Stimulated activated CD8-positive, alpha-beta memory T cell treated with anti-CD3 and anti-CD28 coated beads, Interleukin-15, amount 100 ng/mL, for 24 hours (primary cell): ENCODE measurements at places on chromosomes 5 and 9.

GRCh38 chr9:136712690-136713544 is 545 bp downstream of the DIPK1B start:
- DNase-seq, result no peak

- DNase-seq, result no peak
Measured at GRCh38 chr5:153985498-153985897, 53.2 kb downstream of the FAM114A2 start.

DNA sequence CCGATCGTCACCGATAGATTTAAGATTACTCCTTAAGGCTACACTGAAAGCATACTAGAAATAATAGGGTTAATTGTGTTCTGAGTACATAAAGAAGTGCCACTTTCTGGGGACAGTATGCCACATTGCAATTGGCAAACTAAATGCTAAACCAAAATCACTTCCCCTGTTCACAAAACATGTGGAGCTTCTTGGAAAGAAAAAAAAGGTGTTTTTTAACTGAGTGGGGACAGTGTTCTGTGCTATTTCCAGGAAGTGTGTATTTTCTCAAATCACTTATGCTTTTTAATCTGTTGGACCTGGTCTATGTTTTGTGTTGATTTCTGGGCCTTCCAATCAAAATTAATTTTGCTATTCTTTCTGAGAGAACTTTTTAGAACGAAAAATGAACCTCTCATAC is 149.3 kb upstream of the MPDZ start:
- DNase-seq, result no peak

DNA sequence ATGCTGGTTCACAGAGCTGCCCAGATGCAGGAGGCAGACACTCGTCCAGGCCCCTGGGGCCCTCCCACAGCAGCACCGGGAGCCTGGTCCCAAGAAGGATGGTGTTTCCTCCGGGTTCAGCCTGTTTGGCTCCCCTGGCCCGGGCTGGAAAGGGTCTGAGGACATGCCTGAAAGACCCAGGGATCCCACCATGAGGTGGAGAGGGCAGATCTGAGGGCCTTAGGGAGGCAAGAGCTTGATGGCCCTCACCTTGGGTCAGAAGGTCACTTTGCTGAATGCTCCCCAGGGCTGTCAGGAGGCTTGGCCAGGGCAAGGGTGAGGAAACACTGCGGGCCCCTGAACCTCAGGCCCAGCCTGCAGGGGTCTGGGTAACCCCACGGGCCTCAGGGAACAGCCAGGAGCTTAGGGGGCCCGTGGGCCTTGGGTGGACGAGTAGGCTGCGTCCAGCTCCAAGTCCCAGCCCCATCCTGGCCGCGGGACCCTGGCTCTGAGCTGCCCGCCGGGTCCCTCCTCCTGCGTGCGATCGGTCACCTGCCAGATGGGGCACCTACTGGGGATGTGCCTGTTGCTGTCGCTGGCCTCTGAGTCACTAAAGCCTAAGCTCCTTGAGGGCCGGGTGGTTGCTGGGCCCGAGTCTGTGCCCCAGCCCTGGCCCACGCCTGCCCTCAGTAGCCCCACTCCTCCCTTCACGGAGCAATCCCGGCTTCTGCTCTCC is 106.2 kb downstream of the ZNF354C start:
- DNase-seq, result no peak

DNA sequence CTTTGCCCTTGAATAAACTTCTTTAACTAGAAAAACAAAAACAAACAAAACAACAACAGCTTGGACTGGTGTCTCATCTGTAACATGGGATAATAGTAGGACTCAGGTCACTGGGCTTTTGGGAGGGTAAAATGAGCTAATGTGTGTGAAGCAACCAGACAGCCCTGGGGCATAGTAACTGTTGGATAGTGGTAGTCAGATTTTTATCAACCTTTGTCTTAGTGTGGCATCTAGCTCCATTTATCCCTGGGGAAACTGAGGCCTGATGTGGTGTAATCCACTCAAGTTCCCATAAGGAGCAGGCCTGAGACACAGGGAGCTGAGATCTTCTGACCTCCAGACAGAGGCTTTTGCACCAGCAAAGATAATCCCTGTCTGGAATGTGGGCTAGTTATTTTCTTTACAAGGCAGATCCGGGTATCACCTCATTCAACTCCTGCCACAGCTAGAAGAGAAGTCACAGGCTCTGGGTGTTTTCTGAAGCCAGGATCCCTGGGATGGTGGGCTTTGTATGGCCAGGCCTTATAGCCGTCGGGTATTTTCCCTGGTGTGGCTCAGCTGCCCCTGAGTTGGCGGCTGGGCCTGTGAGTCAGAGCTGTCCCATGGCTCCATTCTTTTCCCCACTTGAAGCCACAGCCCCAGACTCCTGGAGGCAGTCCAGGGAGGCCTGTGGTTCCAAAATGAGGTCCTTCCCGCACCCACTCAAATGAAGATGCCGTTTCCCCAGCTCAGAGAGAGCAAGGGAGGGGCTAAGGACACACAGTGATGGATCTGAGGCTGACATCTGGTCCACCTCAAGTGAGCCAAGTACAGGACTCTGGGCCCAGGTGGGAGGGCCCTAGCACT is 26.1 kb upstream of the CSF1R start:
- no peak for DNase-seq

- no peak for DNase-seq
Measured at GRCh38 chr5:132497488-132497997, 7.0 kb upstream of the IRF1 start.

DNA sequence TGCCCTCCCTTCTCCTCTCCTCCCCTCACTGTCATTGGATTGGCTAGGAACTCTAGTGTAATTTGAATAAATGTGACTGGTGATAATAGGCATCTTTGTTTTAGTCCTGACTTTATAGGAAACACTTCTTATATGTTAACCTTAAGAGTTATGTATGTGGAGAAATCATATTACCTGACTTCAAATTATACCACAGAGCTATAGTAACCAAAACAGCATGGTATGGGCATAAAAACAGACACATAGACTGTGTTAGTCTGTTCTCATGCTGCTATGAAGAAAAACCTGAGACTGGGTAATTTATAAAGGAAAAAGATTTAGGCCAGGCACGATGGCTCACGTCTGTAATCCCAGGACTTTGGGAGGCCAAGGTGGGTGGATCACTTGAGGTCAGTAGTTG is 9.4 kb downstream of the MRRF start:
- DNase-seq, result no peak

DNA sequence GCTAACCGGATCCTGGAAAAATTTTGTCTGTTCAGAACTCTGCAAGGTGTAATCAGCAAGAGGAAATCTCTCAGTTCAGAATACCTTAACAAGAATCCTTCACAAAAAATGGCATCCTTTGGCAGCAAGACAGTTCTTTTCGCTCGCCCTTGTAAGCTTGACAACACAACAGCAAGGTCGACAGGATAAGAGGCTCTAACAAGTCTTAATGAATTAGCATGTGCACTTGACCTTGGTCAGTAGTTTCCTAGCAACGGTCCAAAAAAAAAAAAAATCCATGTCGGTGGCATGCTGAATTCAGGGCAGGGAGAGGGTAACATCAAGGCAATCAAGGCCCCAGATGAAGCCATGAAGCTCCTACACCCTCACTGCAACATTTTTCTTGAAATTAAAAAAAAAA is 172.8 kb downstream of the APBA1 start:
- DNase-seq, result no peak

DNA sequence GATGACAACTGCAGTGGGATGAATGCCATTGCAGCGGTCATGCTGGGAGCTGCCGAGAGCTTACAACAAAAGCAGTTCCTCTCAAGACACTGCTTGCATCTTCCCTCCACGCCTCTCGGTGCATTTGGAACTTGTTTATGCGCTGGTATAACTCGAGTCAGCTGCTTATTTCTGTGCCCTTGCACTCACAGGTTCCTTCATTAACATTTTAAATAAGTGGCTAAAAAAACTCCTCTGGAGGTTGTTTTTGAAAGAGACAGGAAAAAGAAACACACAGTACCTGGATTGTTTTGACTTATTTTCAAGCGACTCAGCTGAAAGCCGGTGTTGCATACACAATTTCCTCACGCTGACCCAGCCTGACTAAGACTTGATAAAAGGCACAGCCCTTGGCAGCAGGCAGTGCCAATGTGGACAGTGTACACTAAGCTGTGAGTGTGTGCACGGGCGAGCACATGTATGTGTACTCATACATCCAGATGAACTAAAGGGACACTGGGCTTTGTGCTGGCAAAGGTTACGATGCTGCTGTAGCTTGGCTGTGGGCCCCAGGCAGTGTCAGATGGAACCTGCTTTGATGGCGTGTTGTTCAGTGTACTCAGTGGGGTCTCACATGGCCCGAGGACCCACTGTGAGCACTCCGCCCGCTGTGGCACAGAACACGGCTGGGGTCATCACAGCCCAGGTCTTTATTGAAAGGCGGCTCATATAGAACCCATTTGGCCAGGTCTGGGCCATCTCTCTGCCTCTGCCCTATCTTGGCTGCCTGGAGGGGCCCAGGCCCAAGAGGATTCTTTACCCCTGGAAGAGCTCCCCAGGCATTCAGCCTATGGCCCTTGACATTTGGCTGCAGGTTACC is 92.3 kb downstream of the ANKRD33B start:
- no peak for DNase-seq

DNA sequence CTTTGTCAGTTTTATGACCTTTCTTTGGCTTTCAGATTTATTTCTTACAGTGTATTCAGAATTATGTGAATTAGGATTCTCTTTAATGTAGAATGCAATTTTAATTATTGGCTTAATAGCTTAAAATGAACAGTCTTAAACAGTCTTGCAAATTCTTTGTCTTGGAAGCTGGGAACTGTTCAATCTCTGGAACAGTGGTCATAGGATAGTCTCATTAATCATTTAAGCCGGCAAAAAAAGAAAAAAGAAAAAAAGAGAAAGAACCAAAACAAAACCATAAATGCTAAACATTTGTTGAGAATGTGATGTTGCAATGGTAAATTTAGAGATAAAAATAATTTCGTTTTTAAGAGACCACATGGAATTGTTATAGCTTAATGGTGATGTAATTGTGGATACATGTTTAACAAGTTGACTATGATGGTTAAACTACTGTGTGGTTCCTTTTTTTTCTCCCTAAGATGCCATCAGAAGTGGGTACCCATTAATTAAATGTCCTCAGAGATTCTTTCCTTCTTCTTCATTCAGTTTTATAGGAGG is 61.6 kb downstream of the NNT start:
- DNase-seq, result no peak

- no peak for DNase-seq
Measured at GRCh38 chr5:32299059-32299677, 13.6 kb downstream of the MTMR12 start.

- no peak for DNase-seq
Measured at GRCh38 chr5:126469536-126470316, 46.5 kb downstream of the GRAMD2B start.

DNA sequence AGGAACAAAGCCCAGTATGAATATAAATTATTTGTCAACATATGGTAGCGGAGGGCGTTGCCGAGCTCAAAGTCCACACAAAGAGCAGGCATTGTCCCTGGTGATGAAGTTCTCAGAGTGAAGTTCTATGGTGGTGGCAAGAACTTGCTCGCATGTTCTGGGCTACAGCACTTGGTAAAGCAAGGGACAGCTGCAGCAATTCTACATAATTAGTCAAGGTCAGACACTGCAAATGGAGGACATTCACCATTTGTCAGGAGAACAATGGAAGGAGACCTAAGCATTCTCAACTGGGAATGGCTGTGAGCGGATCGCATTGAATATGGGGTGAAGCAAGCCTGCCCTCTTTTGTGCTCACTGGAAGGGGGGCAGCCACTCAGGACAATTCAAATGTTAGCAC is 503.8 kb upstream of the ADAMTS16 start:
- no peak for DNase-seq

- DNase-seq, result no peak
Measured at GRCh38 chr5:73367650-73368049, 80.9 kb downstream of the FOXD1 start.

DNA sequence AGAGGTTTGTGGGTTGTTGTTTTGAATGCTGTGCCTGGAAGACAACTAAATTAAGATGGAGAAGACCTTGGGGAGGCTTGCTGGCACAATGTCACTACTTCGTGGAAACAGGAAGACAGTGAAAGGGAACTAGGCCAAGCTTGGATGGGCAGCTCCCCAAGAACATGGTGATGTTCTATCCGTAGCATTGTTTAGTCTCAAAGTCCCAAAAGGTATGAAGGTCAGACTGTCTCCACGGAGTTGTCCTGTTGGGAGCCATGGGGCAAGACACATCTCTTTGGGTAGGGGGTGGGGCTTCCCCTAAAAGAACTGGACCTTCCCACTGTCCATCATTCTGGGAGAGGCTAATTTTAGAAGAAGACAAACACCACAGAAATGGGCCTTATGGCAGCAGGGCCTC is 140.5 kb downstream of the ENTREP1 start:
- DNase-seq, result no peak

DNA sequence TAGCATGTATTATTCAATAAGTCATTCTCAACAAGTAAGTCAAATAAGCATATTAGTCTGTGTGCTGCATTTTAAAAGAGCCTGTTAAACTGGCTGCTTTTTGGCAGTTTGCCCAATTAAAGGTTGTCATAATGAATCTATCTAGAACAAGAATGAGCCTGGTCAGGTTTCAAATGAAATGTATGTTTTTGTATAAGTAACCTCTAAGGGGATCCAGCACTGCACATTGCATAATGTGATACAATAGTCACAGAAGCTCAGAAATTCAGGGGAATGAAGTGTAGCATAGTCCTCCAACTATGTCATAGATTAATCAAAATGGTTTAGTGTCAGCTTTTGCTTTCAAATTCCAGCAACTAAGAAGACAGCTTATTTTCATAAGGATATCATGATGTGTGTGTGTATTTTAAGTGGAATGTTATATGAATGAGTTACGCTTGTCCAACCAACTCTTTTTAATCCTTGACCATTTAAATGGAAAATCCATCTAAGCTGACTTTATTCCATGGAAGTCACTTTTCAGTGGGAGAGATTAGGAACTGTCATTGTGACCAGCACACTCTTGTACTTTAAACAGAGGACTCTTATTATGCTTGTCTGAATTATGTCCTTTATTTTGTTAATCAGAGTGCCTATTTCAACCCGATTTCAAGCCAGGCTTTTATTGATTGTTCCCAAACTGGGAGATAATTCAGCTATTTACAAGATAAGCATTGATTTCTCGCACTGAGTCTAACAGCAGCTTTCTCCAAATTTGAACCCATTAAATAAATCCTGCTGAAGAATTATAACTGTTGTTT is 283.9 kb upstream of the ADAMTSL1 start:
- no peak for DNase-seq

GRCh38 chr5:133618141-133618540 is 5.8 kb upstream of the FSTL4 start:
- DNase-seq, result no peak
